Endothelial cell of coronary artery (primary cell): ENCODE measurements at places on chromosomes 7 and 10. TPM values are rescaled to one million over a fixed set of nuclear protein-coding genes. Genes with fewer than 3 reads are reported as not detected.

The PGAM2 gene
- total RNA-seq: not detected in 2 replicates

The CREB5 gene
- total RNA-seq: 1.7 and 3.5 TPM in 2 replicates

The LYZL2 gene
- not detected in 2 replicates for total RNA-seq

The BEND7 gene
- total RNA-seq: 10.2 and 15.2 TPM in 2 replicates
